ENCODE measurements at places on chromosomes 1 and 21.

DNA sequence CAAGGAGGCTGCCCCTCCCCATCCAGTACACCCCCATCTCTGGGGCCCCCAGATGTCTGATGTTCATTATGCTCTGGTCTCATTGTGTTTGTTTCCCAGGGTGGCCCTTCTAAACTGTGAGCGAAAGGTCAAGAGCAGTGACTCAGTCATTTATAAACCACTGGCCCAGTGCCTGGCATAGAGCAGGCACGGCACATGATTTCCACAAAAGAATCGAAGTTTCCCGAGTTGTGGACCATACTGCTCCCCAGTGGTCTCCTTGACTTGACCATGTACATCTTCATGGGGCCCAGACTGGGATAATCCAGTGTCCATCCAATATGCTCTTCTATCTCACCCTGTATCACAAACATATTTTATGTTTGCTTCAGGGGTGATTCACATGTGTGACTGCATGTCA, 153.3 kb downstream of the NR5A2 start:
- DNase-seq, result no peak

GRCh38 chr1:72763481-72763880, 481.1 kb upstream of the NEGR1 start:
- DNase-seq, result no peak

DNA sequence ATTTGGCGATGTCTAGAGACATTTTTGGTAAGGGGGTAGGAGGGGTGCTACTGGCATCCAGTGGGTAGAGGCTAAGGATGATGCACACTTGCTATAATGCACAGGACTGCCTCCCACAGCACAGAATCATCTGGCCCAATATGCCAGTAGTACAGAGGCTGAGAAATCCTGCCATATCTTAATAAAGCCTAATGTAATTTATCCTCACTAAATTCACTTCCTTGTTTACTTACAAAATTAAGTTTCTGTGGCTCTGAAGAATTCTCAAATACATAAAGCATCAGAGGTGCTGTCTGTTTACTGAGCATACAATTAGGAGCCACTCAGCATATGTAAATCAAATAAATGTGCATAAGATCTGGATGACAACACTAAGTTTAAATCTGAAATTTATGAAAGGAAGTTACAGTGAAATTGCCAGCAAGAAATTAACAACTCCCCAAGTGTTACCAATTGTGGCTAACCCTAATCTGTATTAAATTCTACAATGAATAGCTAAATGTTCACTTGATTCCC, 26.5 kb downstream of the NGF start:
- DNase-seq, result no peak

GRCh38 chr1:117612517-117613248, 6.8 kb downstream of the TENT5C start:
- no peak for DNase-seq

DNA sequence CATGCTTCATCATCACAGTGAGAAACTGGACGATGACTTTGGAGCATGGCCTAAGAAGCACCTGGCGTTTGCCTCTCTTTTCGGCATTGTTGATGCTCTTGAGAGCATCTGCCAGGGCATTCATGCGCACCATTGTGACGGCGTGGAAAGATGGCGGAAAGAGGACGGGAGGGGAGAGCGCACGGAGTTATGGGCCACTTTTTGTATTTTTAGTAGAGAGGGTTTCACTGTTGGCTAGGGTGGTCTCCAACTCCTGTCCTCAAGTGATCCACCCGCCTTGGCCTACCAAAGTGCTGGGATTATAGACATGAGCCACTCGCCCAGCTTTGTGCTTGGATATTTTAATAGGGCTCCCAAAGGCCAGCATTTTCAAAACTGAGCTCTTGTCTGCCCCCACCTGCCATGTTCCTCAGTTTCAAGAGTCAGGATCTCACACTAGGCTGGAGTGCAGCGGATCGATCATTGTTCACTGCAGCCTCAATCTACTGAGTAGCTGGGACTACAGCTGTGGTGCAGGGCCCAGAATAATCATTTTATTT, 5.3 kb downstream of the RPS8 start:
- DNase-seq, result no peak

GRCh38 chr1:46817814-46818213, 19.0 kb downstream of the CYP4B1 start:
- DNase-seq, result no peak

- no peak for DNase-seq
Measured at GRCh38 chr1:15945011-15945831, 30.7 kb downstream of the ZBTB17 start.

- DNase-seq, result no peak
Measured at GRCh38 chr1:90558754-90559378, 158.2 kb downstream of the BARHL2 start.

DNA sequence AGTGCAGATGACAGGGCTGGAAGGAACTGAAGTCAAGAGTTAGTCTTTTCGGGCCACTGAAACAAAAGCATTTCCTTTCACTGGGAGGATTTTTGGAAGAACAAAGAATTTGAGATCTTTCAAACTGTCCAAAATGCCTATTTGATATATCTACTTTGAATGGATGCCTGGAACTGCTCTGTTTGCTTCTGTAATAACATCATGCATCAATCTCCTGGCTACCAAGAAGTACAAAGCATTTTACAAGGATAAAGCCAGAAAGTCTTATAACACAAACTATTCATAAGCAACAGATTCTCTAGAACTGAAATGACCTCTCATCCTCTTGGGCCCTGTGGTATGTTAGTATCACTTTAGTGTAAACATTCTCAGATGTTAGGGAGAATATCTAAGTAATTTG, 18.2 kb upstream of the RHOU start:
- DNase-seq, result no peak

DNA sequence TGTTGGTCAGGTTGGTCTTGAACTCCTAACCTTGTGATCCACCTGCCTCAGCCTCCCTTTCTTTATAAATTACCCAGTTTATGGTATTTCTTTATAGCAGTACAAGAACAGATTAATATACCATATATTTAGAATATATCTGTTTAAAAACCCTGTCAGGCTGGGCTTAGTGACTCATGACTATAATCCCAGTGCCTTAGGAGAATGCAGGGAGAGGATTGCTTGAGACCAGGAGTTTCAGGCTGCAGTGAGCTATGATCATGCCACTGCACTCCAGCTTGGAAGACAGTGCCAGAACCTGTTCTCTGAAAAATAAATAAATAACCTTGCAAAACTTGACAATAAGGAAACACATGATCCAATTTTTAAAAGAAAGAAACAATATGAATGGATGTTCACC, 43.9 kb downstream of the ZNF684 start:
- no peak for DNase-seq

DNA sequence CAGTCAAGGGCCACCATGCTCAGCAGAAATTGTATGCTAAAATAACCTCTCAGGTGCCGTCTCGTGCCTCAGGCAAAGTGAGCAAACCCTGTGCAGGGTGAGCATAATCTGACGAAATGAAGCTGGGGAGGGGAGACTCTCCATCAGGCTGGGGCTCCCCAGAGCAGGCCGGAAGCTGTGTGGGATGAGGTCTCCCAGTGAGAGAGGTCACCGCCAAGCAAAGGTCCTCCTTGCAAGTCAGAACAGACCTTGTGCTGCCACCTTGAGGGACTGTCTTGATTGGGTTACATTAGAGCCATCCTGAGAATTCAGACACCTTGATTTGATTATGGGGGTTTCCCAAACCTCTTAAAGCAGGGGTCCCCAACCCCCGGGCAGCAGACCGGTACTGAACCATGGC, 64.2 kb downstream of the ZNF684 start:
- no peak for DNase-seq

- no peak for DNase-seq
Measured at GRCh38 chr1:19327301-19327700, 15.2 kb downstream of the SLC66A1 start.

- DNase-seq, result no peak
Measured at GRCh38 chr1:179881642-179882252, 338 bp upstream of the TOR1AIP1 start.

GRCh38 chr1:40014812-40015594, 25.5 kb upstream of the CAP1 start:
- DNase-seq, result no peak

Measured in right lung (tissue), 10 donors.